GM23338 (cell line): ENCODE measurements at places on chromosomes 1 and 21. TPM values are rescaled to one million over a fixed set of nuclear protein-coding genes. Genes with fewer than 3 reads are reported as not detected.

- peak; percentile 91 for DNase-seq
Measured at GRCh38 chr1:11654137-11654938, at the start of the genes FBXO2 and FBXO44. FBXO2 (minus strand) TSS chr1:11654429; CDS start chr1:11654340, 89 bp downstream. FBXO44 (plus strand) TSS chr1:11654877; CDS start chr1:11655836, 959 bp downstream.

DNA sequence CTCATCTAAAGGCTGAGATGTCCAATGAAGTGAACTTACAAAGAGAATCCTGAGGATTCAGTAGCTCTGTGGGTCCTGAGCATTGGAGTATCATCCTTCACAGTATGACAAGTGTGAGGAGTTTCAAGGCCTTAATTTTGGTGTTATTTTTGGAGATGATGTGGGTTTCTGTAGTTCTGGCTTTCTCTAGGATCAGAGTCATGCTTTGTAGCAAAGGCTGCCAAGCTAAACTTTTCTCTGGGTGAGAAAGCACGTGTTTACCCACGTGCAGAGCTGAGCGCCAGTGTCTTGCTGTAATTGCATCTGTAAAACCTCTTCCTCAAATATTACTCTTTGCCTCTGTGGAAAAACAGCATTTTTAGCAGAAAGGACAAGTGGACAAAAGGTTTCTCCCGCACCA lies 387.8 kb upstream of the LYPLAL1 start:
- no peak for DNase-seq

- DNase-seq, result no peak
Measured at GRCh38 chr21:25103500-25104207, 503.6 kb downstream of the MRPL39 start.

GRCh38 chr1:180253585-180254495 lies 23.8 kb downstream of the LHX4 start:
- DNase-seq, result no peak

- DNase-seq, result no peak
Measured at GRCh38 chr1:232046451-232047306, 420.1 kb downstream of the DISC1 start.

DNA sequence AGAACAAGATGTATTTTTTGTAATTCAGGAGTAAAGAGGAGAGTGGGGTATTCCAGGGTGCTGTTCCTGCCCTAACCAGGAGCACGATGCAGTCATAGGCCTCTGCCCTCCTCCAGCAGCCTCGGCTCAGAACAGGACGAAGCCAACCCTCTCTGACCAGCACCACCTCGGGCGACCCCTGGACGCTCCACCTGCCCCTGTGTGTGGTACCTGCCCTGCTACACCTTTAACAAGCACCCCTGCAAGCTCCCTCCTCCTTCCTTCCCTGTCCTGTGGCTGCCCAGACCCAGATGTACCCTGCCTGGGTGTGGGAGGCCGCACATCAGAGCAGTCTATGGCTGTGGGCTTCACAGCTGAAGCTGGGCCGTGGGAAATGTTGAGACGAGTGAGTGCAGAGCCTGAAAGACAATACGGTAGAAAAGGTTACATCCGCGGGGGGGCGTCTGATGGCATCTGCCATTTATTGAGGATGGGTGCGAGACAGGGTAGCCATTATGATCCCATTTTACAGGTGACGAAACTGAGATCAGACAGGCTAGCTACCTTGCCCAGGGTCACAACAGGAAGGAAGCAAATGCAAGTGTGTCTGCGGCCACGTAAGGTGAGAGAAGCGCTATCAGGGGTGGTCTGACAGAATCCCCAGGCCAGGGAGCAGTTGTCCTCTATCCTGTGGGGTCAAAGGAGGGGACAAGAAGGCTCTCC lies 4.6 kb downstream of the ERG start:
- no peak for DNase-seq

- DNase-seq, result peak; percentile 59
Measured at GRCh38 chr1:241605146-241605805, 34.9 kb downstream of the CHML start.

GRCh38 chr21:43854773-43855633 lies 10.0 kb upstream of the AGPAT3 start:
- no peak for DNase-seq

- no peak for DNase-seq
Measured at GRCh38 chr1:152000964-152001630, 7.4 kb upstream of the S100A10 start.

DNA sequence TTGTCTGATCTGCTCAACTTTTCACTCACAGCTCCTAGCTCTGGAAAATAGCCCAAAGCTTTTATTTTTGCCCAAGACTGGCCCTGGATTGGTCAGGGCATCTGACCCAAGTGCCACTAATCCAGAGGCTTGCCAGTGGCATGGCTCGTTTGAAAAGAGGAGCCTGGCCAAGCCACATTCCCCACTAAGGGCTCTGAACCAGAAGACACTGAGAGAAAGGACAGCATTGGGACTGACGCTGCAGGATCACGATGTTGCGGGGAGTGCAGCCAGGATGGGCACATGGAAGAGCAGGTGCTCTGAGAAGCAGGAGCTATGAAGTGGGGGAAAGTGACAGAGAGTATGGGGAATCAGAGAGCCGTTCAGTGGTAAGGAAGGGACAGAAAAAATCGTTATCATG lies 44.9 kb upstream of the TSPAN2 start:
- no peak for DNase-seq

GRCh38 chr1:245917403-245917802 lies 589.7 kb downstream of the SMYD3 start:
- no peak for DNase-seq

DNA sequence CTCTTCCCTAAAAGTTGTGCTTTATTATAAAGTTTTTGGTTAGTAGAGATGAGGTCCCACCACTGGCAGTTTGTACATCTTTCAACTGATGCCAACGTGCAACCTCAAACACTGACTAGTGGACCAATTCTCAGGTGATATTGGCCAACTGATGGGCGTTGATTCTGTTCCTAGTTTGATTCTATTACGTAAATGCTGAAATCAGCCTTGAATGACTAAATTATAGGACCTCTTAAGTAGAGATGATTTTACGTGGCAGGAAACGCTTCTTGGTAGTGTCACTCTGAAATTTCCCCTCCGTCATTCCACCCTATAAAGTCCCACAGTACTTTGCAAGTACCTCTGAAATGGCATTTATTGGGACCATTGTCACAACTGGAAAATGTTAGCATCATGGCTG lies 8.8 kb upstream of the FNDC7 start:
- DNase-seq, result no peak

GRCh38 chr21:33015756-33016155 lies 10.0 kb upstream of the OLIG2 start:
- no peak for DNase-seq

- no peak for DNase-seq
Measured at GRCh38 chr1:44261962-44262361, 48.7 kb downstream of the DMAP1 start.

GRCh38 chr1:48235652-48236051 lies 13.1 kb downstream of the SLC5A9 start:
- DNase-seq, result no peak

DNA sequence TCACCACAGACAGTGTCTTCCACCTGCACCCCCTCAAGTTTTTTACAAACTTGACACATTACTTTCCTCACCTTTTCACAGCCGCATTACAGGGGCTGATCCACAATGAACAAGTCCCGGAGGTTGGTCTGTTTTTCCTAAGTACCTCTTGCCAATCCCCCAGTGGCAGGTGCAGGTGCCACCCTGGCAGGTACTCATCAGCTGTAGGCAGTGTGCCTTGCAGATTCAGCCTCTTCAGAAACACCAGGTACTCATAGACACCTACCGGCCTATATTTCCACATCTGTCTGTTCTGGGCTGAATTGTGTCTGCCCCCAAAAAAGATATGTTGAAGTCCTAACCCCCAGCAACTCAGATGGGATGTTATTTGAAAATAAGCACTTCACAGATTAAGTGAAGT lies 81.4 kb upstream of the CNIH3 start:
- no peak for DNase-seq

DNA sequence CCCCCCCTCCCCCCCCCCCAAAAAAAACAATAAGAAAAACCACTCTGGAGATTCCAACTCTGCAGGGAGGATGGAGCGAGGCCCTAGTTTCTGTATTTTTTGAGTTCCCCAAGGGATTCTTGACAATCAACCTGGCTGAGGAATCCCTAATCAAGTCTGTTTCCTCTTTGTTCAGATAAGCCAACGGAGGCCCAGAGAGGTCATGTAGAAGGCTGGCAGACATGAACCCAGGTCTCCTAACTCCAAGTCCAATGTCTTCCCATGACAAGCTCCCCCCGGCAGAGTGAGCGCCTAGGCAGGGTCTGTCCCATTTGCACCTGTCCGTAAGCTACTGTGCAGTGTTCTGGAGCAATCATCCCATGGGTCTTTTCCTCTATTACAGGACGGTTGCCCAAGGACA lies 39.5 kb downstream of the LRRC71 start:
- no peak for DNase-seq

DNA sequence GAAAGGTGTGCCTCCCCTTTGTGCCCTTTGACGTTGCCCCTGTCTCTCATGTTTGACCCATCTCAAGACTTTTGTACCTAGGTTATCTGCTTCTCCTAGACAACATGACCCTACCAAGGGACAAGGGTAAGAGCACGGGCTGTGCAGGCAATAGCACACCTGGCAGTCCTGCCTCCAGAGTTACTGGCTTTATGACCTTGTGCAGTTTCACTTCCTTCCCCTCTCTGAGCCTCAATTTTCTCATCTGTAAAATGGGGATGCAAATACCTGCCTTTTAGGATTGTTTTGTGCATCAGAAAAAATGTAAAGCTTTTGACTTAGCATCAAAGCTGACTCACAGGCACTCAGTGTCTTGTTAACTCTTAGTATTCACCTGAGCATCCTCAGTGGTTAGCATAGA lies 36.4 kb downstream of the ELK4 start:
- DNase-seq, result no peak

GRCh38 chr1:244183037-244183436 lies 132.0 kb downstream of the ZBTB18 start:
- no peak for DNase-seq

GRCh38 chr1:12376236-12377045 lies 146.6 kb downstream of the VPS13D start:
- DNase-seq, result no peak

GRCh38 chr1:154344977-154345837 lies 19.9 kb downstream of the ATP8B2 start:
- DNase-seq, result peak; percentile 90

GRCh38 chr1:226181996-226182714 lies 4.4 kb downstream of the ACBD3 start:
- peak; percentile 29 for DNase-seq

- peak; percentile 26 for DNase-seq
Measured at GRCh38 chr1:159587461-159587951, at the start of gene APCS. APCS (plus strand) TSS chr1:159587826; CDS start chr1:159587922, 96 bp downstream.

DNA sequence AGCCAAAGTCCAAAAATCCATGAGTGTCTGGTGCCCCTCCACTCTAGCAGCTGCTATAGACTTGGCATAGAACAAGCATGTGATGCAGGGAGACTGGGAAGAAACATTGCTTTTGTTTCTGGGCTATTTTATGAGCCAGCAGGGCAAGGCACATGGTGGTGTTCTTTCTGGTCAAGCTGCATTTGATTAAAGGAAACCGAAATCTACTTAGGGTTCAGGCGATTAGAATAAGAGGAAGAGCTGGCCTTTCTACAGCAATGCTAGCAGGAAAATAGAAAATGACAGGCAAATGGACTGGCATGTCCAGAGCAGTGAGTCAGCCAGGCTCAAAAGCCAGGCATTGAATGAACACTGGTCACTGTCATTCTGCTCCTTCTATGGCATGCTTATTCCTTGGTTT lies 28.5 kb upstream of the ARHGAP29 start:
- DNase-seq, result no peak

DNA sequence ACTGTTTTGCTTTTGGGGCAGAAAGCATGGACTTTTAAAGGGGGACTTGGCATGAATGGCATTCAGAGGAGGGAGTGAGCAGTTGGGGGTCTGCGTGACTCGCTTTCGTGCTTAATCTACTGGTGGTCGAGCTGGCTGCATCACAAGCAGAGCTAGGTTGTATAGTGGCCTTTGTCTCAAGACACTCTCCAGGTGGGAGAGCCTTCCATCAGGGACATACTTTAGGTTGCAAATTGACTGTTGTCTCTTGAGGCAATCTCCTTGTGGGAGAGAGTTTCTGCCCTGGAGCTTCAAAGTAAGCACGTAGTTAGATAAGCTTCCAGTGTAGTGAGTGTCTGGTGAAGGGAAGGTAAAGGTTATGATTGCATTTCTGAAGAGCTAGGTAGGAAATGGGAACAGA lies 93.9 kb downstream of the C1orf21 start:
- DNase-seq, result peak; percentile 47

DNA sequence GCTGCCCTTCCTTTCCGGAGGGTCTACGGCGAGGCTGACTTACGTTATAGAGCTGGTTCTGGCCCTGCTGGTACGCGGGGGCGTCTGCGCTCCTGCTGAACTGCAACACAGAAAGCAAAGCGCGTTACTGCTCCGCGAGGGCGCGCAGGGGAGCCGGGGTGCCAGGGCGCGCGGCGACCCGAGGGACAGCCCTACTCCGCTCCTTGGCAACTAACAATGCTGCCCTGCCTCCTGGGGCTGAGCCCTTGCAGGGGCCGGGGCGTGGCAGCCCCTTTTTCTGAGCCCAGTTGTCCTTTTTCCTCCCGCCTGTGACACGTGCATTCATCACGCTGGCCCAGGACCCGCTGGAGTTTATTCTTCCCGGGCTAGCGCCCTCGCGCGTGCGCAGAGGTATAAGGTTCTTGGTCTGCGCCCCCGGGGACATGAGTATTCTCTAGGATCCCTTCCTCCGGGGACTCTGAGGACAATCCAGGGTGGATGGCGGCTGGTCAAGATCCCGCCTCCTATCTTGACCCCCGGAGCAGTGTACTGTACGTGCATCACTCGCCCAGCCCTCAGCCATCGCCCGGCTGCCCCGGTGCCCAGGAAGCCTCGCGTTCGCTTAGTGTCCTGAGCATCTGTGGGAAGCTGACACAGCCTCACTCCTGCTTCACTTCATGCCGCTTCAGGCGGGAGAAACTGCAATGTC lies 78.9 kb downstream of the CD247 start:
- peak; percentile 85 for DNase-seq

SLFNL1 gene
- total RNA-seq, result 0.14 TPM in 1 of 2 replicates, not detected in the other

CCDC17 gene
- 1.0 and 2.2 TPM in 2 replicates for total RNA-seq

LHX8 gene
- total RNA-seq, result 0.27 and 0.73 TPM in 2 replicates

UMODL1 gene
- total RNA-seq, result not detected in 2 replicates

KHDRBS1 gene
- total RNA-seq, result 251 and 263 TPM in 2 replicates

CELA2B gene
- total RNA-seq, result not detected in 2 replicates

OR2G2 gene
- not detected in 2 replicates for total RNA-seq

RRP15 gene
- total RNA-seq, result 18.8 and 19.8 TPM in 2 replicates

PGLYRP3 gene
- total RNA-seq, result not detected in 2 replicates

SLC30A10 gene
- total RNA-seq, result 0.47 and 1.1 TPM in 2 replicates
